Stimulated activated CD4-positive, alpha-beta T cell treated with anti-CD3 and anti-CD28 coated beads, Interleukin-2, amount 100 ng/mL, for 4 hours (primary cell): ENCODE measurements at places on chromosomes 4 and X.

- no peak for DNase-seq
These were observed 12.2 kb downstream of the SULT1B1 start for GRCh38 chr4:69748173-69748572.

DNA sequence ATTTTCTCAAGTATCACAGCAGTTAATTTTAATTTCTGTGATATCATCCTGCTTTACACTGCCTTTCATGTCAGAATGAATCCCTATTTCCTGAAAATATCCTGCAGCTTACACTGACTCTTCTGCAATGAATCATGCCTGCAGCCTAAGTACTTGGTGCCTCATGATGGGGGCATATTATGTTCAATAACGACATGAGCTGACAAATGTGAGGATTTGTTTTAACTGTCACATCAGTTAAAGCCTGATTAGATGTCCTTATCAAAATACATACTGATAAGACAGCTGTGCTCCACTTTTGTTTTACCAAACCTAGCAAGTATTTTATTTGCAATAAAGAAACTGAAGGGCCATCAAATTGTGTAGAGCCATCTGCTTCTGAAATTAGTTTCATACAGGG is 359.9 kb upstream of the AGA start:
- no peak for DNase-seq

- no peak for DNase-seq
These were observed 7.6 kb upstream of the UNC5C start for GRCh38 chr4:95556207-95556859.

GRCh38 chr4:24856586-24856985 is 56.3 kb downstream of the CCDC149 start:
- DNase-seq = no peak

- DNase-seq = no peak
These were observed 59.7 kb downstream of the HMGB3 start for GRCh38 chrX:151042842-151043241.

DNA sequence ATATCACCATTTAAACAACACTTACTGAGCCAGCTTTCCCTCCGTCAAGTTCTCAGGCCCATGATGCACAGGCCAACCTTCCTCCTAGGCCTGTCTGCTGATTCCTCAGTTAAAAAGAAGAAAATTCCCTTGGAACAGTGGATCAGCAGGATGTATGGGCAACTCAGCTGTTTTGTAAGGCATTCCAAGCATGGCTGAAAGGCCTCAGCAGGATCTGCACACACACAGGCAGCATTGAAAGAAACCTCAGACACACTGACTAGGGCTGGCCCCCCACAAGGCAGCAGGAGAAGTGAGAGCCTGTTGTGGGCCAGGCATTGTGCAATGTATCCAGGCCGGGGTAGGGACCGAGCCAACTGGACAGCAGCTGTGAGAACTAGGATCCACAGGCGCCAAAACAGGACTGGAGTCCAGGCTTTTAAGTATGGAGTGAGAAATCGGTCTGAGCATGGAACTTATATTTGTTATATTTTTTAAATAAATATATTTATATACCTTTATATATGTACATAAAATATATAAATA is 171.4 kb downstream of the NWD2 start:
- DNase-seq = no peak

DNA sequence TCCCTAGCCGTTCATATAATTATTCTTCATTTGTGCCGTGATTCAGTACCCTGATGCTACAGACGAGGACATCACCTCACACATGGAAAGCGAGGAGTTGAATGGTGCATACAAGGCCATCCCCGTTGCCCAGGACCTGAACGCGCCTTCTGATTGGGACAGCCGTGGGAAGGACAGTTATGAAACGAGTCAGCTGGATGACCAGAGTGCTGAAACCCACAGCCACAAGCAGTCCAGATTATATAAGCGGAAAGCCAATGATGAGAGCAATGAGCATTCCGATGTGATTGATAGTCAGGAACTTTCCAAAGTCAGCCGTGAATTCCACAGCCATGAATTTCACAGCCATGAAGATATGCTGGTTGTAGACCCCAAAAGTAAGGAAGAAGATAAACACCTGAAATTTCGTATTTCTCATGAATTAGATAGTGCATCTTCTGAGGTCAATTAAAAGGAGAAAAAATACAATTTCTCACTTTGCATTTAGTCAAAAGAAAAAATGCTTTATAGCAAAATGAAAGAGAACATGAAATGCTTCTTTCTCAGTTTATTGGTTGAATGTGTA is 7.0 kb downstream of the SPP1 start:
- DNase-seq = no peak

GRCh38 chr4:74873545-74874301 is 59.2 kb upstream of the PARM1 start:
- no peak for DNase-seq

- no peak for DNase-seq
These were observed 506.9 kb upstream of the FAM47C start for GRCh38 chrX:36501169-36501702.

DNA sequence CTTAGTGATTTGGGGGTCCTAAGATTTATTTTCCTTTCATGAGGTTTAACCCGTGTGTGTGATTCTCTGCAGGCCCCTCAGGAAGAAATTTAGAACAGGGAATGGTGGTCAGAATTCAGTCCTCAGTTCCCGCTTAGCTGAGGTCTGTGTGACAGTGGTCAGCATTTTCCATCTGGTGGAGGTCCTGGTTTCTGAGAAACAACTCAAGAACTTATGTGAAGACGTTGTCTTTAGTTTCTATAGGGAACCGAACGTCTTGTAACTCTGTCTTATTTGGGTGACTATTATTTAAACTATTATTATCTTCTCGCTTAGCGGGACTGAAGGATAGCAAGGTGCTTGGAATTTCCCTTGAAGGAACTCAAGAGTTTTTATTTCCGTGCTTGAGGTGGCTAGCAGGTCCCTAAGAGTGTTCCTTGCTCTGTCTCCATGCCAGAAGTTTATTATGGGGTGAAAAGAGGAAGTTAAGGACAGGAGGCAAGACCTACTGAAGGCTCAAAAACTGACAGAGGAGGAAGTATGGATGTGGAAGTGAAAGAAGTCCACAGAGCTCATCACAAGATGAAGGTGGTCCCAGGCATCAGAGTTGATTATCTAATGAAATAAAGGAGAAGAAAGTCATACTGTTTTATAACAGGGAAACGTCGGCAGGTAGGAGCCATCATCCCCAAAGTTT is 9.4 kb downstream of the MGST2 start:
- no peak for DNase-seq

DNA sequence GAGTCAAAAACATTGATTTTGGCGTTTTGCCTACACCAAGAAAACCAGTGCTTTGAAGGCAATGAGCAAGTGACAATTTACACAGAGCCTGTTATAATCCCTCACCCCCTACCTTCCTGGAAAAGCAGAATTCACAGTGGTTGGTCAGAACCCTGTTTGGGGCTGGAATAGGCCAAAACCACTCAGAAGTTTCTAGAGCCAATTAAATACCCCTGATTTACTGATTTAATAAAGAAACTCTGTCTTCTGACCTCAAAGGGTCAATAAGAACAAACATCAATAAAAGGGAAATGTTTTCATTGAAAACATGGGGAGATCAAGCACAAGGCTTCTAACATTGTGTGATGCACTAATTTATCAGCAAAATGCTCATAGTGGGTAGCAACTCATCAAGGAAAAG is 116.3 kb downstream of the UNC5C start:
- no peak for DNase-seq

- no peak for DNase-seq
These were observed 718.7 kb upstream of the TENM3 start for GRCh38 chr4:181524499-181524898.

DNA sequence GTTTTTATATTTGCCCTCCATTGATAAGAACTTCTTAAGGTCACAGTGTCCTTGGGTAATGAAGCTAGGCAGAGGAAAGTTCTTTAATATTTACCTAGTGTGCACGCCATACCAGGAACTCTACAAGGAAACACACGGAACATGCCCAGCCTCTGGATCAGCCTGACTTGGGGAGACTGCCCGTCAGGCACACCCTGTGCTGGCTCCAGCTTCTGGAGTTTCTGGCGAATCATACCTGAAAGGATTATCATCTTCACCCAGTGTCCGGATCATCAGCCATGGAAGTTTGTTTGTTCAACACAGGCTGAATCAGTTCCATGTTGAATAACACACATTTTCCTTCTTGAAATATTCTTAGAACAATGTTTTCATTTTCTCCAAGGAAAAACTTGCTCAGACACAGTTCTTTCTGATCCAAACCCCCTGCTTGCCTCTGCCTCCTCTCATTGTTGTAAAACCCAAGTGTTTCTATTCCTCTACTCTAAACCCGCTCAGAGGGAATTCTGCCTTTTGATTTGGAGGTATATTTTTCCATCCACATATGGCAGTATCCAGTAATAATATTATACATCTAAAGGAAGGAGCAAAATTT is 176.7 kb downstream of the SHROOM3 start:
- DNase-seq = no peak

GRCh38 chr4:150849016-150849415 is 166.1 kb downstream of the LRBA start:
- no peak for DNase-seq

GRCh38 chr4:5054532-5054931 is 3.3 kb downstream of the STK32B start:
- DNase-seq = no peak

DNA sequence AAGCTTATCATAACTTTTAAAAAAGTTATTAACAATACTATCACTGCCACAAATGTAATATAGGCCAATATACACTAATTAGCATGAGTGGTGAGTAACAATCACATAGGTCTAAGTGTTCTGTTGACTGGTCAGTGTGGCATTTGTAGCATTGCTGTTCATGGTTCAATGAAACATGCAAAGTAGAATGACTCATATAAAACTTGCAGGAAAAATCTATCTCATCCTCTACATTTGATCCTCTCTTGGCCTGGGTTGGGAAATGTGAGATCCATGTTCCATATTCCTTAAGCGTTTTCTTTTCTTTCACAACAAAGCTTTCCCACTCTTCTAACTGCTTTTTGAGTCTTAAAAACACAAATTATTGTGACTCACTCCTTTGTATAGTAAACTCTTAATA is 1418.7 kb downstream of the FSTL5 start:
- no peak for DNase-seq

DNA sequence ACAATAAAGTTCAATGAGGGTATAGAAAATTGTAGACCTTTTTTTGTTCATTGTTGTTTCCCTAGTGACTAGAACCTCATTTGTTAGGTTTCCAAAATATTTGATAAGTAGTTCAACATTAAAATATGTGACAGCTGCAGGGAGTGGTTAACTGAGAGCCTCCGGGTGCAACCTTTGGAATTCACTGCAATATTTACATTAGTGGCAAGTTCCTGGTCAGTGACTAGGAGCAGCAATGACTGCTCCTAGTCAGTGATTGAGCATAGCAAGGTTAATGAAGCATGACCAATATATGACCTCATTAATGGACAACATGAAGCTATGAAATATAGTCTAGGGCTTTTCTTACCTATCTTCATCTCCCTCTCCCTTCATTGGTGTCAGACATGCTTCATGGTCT is 65.8 kb upstream of the FAM47A start:
- no peak for DNase-seq

DNA sequence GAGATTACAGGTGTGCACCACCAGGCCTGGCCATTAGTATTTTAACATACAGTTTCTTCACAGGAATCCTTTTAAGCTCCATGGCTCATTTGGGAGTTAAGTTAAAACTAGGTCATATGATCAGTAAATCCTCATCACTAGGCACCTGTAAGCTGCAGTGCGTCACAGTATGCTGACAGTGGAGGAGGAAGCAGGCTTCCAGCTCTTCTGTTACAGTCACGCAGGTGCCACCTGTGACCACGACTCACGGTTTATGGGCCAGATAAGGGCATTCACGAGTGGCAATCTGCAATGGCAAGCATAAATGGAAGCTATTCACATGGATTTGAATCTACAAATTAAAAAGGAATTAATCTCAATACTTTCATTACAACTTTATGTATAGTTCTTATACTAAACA is 129.4 kb upstream of the BCOR start:
- DNase-seq = no peak

DNA sequence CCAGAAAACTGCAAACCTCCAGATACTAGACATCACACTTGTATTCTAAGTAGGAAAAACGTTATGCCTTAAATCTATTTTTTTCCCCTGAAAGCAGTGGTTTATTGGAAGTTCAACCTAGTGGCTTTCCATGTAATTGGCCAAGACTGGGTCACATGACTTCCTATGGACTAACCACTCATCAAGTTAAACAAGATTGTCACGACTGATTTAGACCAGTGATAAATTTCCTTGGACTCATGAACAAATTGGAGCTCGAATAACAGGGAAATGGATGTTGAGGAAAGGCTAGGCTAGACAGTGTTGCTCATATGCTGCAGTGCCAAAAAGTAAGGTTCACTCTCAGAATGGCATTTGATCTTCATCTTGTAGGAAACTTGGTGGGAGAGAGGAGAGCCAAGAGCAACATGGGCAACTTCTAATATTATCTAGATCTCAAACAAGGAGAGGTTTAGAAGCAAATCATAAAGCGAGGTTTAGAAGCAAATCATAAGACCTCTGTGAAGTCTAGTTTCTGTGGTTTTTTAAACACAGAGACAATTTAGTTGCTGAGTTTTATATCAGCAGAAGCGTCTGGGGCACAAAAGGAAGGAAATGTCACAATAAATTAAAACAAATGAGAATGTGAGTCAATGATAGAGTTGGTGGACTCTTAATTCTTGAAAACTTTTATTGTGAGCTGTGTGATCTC is 165.6 kb upstream of the BOD1L1 start:
- DNase-seq = no peak

DNA sequence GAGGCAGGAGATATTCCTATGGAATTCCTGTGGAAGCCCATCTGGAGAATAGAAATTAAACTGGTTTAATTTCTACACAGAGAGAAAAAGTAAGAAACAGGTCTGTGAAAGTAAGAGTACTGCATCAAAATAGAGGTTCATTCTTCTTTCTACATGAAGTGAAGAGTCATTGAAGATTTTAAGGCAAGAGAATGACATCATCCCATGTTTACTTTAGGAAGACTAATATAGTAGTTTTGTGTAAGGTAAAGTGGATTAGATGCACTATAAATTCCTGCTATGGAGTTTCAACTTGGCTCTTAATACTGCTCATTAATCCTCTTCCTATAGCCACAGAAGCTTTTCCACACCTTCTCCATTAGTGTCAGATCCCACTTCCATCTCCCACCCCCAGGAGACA is 47.6 kb downstream of the CNGA1 start:
- DNase-seq = no peak

DNA sequence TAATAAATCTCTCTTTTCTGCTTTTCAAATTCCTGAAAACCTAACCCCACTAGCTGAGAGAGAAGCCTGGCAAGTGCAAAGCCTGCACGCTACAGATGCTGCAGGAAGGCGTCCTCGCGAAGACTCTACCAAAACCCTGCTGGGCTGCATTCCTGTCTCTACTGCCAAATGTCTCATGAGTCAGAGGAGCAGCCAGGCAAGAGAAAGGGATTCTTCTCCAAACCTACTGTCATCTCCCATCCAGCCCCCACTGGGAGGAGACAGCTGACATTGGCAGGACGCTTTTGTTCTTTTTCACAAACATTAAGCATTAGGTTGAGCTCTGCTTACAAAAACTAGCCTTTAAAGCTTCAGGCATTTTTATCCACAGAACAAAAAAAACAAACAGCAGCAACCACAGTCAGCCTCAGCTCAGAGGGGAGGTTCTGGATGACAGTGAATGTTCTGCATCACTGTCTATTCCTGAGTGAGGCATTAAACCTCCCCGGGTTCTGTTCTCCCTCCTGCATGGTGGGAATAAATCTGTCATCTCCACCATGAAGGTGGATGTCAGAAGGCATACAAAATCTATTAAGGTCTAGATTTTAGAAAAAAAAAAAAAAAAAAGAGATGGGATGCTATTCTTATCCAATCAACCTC is 18.0 kb downstream of the CRMP1 start:
- DNase-seq = no peak

GRCh38 chr4:103719830-103720207 is at the start of gene TACR3:
TACR3 (minus strand) TSS chr4:103719985; CDS start chr4:103719675, 310 bp downstream.
- no peak for DNase-seq
